ENCODE measurements at places on chromosomes 1 and 21.

- no peak for DNase-seq
Measured at GRCh38 chr1:243253211-243253925, 1.7 kb downstream of the CEP170 start.

DNA sequence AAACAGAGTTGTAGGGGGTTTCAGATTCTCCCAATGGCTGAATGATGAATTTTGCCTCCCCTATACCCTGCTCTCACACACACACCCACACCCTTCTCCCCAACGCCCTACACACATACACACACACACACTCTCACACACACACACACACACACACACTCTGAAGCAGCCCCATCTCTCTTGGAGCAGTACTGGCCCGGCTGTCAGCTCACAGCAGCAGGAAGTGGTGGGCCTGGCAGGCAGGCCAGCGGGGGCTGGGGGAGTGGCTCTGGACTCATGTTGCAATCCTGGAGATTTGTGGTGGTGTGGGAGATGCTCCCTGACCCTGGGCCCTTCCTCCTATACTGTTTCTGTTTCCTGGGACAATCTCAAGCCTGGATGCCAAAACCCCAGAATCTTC is 2.2 kb downstream of the IKBKE start:
- DNase-seq: no peak

- no peak for DNase-seq
Measured at GRCh38 chr1:158700552-158700951, at the start of gene OR6K2. Gene OR6K2 (minus strand): TSS chr1:158700652. CDS start chr1:158700652, 0 bp downstream.

- no peak for DNase-seq
Measured at GRCh38 chr1:154483941-154484803, 17.8 kb upstream of the TDRD10 start.

All from stimulated activated CD8-positive, alpha-beta memory T cell treated with anti-CD3 and anti-CD28 coated beads, Interleukin-7, amount 100 ng/mL, for 48 hours (primary cell).